Aorta (tissue), 5 donors: ENCODE measurements at places on chromosomes 4 and X.

DNA sequence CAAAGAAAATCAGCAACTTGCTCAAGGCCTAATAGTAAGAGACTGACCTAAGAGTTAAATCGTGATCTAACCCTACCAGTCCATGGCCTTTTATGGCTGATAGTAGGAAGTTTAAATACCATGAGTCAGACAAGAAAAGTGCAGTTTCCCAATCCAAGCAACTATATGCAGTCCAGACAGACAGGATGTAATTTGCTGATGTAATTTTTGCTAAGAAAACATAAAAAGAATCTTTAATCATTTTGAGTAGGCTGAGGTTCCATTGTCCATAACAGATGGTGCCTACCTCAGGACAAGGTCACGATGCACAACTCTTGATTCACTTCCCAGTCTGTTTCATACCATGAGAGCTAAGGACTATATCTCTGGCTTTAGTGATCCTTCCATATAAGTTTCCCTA lies 317.5 kb upstream of the GRIA3 start:
- DNase-seq = no peak

GRCh38 chr4:47271291-47271690 lies 192.2 kb downstream of the COMMD8 start:
- DNase-seq = no peak

GRCh38 chr4:80086296-80086695 lies 13.3 kb upstream of the ANTXR2 start:
- no peak for DNase-seq

DNA sequence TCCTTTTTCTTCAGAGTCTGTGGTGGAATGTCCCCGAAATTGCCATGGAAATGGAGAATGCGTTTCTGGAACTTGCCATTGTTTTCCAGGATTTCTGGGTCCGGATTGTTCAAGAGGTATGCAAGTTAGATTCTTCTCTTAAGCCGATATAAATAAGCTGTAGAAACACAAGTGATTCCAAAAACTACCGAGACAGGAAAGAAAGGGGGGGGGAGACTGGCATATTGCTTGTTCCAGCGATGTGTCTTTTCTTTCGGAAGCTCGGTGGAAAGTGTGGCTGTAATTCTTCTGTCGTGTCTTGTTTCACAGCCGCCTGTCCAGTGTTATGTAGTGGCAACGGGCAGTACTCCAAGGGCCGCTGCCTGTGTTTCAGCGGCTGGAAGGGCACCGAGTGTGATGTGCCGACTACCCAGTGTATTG lies 236.9 kb downstream of the DCTD start:
- DNase-seq = no peak

GRCh38 chr4:4985844-4986243 lies 33.4 kb downstream of the CYTL1 start:
- DNase-seq = no peak

- no peak for DNase-seq
Observed at GRCh38 chrX:137430301-137430700, 135.6 kb upstream of the ZIC3 start.

DNA sequence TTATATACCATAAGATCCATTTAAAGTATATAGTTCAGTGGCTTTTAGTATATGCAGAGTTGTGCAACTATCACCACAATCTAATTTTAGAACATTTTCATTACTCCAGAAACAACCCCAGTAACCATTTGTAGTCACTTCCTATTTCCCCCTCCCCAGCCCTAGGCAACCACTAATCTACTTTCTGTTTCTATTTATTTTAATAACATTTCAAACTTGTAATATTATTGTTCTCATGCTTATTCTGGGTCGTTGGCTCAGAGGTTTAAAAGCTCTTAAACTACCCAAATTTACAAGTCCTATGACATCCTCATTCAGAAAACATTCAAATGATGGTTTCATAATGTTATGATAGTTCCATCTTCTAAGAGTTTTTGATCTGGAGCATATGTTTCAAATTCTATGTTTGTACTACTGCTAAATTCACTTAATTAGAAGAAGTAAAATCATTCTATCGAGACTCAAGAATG lies 18.4 kb downstream of the XIAP start:
- no peak for DNase-seq

DNA sequence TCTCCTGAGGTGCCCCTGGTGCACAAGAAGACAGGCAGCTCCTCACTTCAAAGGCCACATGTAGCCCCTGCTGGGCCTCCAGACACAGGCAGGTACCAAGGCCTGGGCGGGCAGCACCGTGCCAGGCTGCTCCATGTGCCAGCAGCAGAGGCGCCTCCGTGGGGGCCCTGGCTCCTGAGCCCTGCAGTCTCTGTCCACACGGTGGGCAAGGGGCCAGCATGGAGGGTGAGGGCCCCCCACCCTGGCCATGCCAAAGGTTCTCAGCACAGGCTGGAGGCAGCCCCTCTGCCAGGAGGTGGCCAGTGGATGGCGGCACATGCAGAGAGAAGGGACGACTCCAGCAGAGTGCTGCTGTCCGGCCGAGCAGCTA lies 72.6 kb downstream of the FAM53A start:
- peak; percentile 69 for DNase-seq

- no peak for DNase-seq
Observed at GRCh38 chr4:54400188-54400587, 171.1 kb downstream of the PDGFRA start.

GRCh38 chr4:144955104-144955503 lies 142.9 kb downstream of the ANAPC10 start:
- no peak for DNase-seq

GRCh38 chr4:103091601-103092223 lies 7.9 kb downstream of the BDH2 start:
- DNase-seq = no peak

- DNase-seq = no peak
Observed at GRCh38 chr4:89739311-89739988, 97.5 kb downstream of the SNCA start.

DNA sequence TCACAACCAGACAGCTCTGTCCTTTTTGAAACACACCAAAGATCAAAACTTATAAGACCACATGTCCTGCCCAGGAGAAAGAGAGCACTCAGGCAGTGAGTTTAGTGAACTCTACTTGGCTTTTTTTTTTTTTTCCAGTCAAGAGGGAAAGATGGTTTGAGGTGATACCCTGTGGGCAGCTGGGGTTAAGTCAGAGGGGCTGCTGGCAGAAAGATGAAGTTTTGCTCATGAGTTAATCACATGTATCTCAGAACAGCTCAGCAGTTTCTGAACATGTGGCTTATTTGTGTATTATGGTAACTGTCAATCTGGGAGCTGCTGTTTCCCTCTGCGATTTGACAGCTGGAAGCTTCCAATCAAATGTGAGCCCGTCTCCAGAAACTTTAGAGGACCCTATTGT lies 56.4 kb upstream of the MAP3K15 start:
- no peak for DNase-seq

DNA sequence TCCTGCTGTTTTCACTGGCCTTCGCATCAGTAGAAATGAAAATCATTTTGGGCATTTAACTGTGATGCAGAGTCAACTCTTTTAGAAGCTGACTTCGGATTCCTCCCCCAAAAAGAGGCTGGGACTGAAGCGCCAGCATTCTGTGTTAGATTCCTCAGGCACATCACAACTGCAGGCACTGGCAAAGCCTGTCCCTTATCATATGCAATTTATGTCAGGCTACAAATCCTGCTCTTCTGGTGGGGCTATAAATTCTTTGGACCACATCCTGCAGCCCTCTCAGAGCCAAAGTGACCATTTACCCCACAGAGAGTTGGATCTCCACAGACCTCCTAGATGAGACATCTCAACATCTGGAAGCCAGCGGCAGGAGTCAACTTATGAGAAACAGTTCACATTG lies 138.4 kb downstream of the CBR4 start:
- no peak for DNase-seq

GRCh38 chrX:134636851-134637250 lies 21.4 kb downstream of the PLAC1 start:
- no peak for DNase-seq

DNA sequence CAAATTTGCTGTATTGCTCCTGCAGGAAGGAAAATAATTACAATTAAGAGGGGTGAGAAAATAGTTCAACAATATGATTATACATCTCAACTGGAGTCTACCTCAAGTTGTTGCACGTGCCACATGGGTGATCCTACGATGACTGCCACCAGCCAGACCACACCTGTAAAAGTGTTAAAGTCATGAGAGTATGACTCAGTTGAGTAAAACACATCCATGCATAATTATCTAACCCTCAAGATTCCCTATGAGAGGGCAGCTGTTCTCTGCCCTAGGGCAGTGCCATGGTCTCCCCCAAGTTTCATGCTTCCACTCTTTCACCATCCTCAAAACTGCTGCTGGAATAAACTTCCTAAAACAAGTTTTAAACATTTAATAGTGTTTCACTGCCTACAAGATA lies 44.1 kb downstream of the QRFPR start:
- no peak for DNase-seq

- no peak for DNase-seq
Observed at GRCh38 chr4:54548831-54549460, 108.8 kb upstream of the KIT start.

- no peak for DNase-seq
Observed at GRCh38 chr4:38173935-38174518, 213.8 kb downstream of the PTTG2 start.

DNA sequence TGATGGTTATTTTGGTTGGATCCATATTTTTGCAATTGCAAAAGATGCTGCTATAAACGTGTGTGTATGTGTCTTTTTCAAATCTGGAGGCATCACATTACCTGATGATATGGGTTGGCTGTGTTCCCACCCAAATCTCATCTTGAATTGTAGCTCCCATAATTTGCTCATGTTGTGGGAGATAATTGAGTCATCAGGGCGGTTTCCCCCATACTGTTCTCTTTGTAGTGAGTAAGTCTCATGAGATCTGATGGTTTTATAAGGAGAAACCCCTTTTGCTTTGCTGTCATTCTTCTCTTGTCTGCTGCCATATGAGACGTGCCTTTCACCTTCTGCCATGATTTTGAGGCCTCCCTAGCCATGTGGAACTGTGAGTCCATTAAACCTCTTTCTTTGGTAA lies 33.4 kb downstream of the APOOL start:
- no peak for DNase-seq

GRCh38 chrX:43655151-43656004 lies 721 bp upstream of the MAOA start:
- DNase-seq = peak; percentile 79

- DNase-seq = no peak
Observed at GRCh38 chrX:13277539-13277938, 42.3 kb downstream of the ATXN3L start.

GRCh38 chr4:71209161-71209560 lies 129.7 kb upstream of the SLC4A4 start:
- no peak for DNase-seq

DNA sequence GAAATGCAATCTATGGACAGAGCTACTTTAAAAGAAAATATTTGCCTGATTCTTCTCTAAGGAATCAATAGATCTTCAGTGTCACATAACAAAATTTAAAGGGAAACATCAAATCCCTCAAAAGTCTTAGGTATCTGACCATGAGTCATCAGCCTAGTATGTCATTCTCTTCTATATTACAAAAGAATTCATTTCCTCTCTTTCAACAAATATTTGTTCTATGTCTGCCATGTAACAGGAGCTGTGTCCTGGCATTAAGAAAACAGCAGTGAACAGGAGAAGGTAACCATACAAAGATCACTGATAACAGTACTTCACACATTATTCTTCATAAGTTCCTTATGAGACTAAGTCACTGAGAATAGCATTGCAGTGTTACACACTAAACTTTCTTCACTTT lies 243.6 kb upstream of the DKK2 start:
- no peak for DNase-seq

DNA sequence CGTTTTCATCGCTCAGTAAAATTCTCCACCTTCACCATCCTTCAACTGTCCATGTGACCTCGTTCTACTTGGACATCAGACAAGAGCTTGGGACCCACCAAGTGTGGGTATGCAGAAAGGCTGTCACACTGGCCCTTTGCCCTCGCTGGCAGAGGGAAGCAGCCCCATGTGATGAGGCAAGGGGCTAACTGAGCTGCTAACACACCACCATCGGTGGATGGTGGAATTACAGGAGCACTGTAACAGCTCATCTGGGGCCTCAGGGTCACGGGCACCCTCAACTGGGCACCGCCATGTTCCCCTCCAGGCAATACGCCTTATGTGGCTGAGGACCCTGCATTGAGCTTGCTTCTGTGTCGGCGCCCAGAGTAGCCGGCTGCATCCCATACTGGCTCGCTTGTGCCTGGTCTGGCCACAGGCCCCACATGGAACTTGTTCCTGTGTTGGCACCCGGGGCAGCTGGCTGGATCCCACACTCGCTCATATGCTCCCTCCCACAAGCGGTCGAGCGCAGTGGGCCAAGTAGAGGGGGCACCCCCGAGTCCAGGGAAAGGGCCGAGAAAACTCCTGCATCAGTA lies 109.5 kb downstream of the TAB3 start:
- DNase-seq = no peak

DNA sequence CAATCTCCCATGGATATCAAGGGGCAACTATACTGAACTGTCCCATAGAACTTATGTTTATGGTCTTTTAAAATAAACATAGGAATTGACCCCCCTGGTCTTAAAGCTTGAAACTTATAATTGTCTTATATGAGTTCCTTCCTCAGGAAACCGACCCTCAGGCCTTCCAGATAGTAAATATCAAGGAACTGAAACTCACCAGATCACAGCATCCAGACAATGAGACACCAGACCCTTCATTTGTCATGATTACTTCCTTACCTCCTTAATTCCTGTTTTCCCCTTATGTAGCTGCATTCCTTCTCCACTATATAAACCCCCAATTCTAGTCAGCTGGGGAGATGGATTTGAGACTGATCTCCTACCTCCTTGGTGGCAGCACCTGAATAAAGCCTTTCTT lies 94.8 kb upstream of the GRPR start:
- DNase-seq = no peak

DNA sequence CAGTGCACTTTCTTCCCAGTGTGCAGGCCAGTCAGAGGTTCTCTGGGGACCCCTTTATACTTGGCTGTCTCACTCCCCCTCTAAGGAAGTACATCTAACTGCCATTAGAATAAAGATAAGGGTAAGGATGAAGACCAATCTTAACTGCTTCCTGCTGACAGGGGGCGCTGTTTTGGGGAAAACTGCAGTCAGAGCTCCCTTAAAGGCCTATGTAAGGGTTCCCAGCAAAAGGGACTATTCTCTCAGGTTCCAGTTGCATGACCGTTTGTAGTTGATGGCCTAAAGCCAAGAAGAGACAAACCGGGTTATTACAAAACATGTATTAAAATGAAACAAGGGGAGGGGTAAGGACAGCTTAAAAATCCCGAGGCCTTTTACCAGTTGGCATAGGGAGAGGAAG lies 115.6 kb upstream of the SPIN4 start:
- DNase-seq = no peak
